ENCODE measurements at places on chromosomes 5 and 9.

DNA sequence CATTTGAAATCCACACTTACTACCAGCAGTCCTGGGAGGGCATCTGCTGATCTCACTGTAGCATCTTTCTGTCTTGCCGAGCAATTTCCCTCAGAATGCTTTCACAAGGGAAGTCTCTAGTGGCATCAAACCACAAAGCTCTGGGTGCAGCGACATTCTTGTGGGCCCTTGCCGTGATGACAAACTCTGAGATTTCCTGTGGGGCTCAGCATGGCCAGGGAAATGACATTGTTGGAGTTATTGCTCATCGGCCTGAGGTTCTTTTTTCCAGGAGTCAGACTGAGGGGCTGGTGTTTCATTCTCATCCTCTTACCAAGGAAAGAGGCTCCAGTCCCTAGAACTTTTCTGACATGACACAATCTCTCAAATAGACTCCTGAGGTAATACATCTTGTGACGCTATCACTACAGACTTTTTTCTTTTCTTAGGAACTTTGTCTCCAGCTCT lies 51.4 kb downstream of the PFDN1 start:
- DNase-seq = no peak

GRCh38 chr9:124329206-124329792 lies 71.5 kb downstream of the NEK6 start:
- no peak for DNase-seq

DNA sequence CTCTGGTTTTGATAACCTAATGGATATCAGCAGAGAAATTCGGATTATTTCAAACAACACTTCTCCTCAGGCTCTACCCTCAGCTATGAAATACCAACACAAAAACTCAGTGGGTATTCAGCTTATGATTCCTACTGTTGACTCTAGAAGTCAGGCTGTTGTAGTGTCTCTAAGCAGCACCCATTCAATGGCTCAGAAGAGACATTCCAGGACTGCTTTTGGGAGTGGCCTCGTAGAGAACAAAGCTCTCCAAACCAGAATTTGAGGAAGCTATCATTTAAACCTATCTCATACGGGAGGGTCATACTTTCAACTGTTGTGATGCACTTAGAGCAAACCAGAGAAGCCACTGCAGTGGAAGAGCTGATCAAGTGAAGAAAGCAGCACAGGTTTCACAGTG lies 34.1 kb downstream of the ETF1 start:
- DNase-seq = no peak

GRCh38 chr9:4235871-4236804 lies 63.7 kb downstream of the GLIS3 start:
- no peak for DNase-seq

DNA sequence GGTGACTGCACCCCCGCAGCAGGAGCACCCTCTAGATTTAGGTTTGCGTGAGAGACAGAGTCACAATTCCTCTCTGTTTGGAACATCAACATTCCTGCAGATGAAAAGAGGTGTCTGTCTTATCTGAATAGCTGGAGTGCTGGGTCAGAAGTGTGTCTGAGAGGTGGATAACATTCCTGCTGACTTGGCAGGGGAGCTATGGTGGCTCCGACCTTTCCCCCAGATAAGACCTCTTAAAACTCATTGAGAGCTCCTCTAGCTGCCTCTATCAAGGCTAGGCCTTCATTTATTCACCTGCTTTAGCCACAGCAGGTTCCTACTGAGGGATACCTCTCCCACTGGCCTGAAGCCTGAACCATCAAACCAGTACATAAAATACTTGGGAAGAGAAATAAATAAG lies 615.5 kb downstream of the LRRC70 start:
- DNase-seq = no peak

DNA sequence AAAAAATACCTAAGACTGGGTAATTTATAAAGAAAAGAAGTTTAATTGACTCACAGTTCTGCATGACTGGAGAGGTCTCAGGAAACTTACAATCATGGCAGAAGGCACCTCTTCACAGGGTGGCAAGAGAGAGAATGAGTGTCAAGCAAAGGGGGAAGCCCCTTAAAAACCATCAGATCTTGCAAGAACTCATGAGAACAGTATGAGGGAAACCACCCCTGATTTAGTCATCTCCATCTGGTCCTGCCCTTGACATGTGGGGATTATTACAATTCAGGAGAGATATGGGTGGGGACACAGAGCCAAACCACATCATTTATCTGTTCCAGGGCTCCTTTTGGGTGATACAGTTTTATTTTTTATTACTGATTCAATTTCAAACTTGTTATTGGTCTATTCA lies 23.2 kb upstream of the ADAMTS16 start:
- DNase-seq = no peak

- no peak for DNase-seq
Measured at GRCh38 chr5:117013280-117013877, 438.8 kb upstream of the SEMA6A start.

- DNase-seq = no peak
Measured at GRCh38 chr5:145292278-145292677, 542.9 kb downstream of the PRELID2 start.

GRCh38 chr5:127441799-127442484 lies 75.5 kb upstream of the PRRC1 start:
- DNase-seq = no peak

GRCh38 chr5:90843443-90843842 lies 284.8 kb downstream of the ADGRV1 start:
- no peak for DNase-seq

- DNase-seq = no peak
Measured at GRCh38 chr5:115461093-115461492, 83.5 kb downstream of the FEM1C start.

DNA sequence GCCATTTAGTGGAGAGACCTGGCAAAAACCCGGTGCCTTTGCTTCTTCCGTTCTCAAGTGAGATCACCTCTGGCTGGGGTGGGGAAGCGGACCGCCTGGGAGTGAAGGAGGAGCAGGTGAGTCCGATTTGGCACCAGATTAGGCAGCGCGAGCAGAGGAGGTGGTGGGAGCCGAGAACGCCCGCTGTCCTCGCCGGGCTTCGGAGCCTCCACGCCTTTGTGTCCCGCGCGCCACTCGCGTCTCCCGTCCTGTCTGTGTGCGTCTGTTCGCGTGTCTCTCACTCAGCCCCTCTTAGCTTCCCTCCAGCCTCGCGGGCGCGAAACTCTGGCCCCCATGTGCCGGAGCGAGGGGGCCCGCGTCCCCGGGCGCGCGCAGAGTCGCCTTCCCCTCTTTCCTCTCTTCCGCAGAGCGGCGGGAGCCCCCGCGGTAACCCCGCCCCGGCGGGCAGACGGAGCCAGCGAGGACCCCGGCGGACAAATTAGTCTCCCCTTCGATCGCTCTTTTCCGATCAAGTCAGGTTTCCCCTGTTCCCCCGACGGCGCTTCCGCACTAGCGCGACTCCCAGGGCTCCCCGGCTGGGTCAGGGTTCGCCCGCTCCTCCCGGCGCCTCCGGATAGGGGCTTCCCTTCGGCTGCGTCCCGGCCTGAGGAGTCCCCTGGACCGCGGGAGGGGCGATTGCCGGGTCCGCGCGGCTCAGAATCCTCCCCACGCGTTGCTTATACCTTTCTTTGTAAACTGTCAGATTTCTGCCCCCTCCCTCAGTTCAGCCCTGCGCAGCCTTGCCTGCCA lies 7.1 kb downstream of the POU4F3 start:
- no peak for DNase-seq

GRCh38 chr9:104572612-104573011 lies 3.6 kb downstream of the OR13C8 start:
- DNase-seq = no peak

DNA sequence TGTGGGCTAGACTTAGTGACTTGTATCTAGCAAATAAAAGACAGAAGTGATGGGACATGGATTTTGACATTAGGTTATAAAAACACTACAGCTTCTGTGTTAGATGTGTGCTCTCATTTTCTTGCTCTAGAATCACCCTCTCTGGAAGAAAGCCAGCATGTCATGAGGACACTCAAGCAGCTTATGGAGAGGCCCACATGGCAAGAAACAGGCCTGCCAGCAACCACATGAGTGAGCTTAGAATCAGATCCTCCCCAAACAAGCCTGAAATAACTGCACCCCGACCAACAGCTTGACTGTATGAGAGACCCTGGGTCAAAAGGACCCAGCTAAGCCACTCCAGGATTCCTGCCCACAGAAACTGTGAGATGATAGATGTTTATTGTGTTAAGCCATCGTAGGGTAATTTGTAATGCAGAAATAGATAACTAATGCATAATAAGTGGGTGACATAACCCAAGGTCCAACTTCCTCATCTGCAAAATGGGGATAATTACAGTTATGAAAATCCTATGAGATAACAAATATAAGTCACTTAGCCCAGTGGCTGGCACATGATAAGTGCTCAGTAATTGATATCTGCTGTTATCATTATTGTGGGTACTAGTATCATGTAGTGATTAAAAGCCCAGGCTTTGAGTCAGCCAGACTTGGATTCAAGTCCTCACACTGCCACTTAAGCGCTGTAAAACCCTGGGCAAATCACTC lies 86.5 kb downstream of the KLHL3 start:
- DNase-seq = no peak

DNA sequence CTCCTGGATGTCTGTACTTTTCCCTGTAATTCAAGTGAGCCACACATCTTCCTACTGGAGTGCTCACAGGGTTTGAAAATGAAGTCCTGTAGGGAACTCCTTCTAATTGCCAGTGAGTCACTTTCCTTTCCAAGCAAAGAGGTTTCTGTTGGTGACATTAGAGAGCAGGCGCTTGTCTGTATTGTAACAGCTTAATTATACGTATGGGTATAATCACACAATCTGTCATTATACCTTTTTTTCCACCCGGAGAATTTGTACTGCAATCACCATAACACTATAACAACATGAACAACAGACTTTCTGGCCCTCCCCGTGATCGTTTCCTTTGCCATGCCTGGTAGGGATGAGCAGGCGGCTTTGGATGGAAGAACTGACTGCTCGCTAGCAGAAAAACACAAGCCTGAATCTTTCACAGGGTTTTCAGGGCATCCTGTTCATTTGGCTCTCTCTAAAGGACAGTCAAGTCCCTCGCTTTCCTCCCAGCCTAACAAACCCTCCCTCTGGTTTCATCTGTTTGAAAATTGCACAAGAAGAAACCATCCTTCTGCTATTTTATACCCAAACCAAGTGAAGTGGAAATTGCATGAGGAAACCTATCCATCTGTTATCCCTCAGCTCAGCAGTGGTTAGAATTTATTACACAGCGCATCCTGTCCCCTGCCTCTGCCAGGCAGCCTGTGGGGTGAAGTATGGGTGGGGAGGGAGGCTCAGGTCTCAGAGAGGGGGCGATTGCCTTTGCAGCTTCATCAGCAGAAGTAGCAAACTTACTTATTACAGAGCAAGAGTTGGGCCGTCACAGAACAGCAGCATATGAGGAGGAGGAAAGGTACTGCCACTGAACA lies 307.0 kb upstream of the TLE4 start:
- no peak for DNase-seq

DNA sequence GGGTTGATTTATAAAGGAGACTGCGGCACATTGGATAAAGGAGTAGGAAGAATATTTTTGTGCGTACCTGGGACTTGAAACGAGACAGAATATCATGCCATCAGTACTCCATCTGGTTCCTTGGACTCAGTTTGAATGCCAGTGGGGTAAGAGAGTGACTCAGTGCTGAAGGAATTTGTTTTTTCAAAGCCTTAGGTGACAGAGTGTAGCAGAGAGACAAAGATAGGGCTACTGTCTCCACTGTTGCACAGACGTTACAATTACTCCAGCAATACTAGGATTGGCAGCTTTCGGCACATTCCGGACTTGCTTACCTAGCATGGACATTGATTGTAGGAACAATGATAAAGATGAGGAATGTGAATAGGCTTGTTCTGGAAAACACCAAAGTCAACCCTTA lies 250.7 kb downstream of the KCTD16 start:
- no peak for DNase-seq

GRCh38 chr5:157063776-157064430 lies 5.0 kb upstream of the HAVCR1 start:
- DNase-seq = no peak

GRCh38 chr5:170986598-170986997 lies 124.8 kb downstream of the RANBP17 start:
- no peak for DNase-seq

DNA sequence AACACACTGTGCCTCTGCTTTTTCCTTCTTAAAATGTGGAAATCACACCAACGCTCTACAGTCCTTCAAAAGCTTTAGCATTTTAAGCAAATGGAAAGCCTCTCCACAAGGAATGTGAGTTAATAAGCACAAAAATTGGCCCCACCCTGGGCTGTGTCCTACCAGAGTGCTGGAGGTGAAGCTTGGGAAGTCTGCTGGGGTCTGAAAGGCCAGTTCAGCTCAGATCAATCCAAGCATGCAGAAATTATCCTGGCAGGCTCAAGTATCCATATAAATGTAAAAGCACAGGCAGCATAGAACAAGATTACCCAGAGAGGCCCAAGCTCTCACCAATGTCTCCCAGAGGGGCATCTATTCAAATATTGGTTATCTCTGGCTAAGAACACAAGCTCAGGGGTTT lies 98.5 kb downstream of the ESM1 start:
- no peak for DNase-seq

- DNase-seq = no peak
Measured at GRCh38 chr5:42301349-42301748, 121.9 kb upstream of the GHR start.

DNA sequence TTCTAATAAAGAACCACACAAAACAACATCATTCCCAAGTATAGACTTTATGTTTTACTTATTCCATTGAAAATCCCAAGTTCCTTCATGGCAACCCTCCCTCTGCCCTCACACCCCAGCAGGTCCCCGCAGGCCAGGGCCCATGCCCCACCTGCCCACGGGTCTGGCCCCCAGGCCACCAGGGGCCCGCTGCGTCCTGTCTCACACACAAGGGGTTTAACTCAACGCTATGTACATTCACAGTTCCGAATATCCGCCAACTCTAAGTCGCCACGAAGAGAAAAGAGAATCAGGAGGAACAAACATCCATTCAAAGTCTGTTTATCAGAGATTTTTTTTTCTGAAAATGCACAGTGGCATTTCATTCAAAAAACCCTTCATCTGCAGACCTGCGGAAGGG lies 16.2 kb upstream of the SLC6A3 start:
- DNase-seq = no peak

- no peak for DNase-seq
Measured at GRCh38 chr9:121169094-121169601, 32.5 kb downstream of the RAB14 start.

DNA sequence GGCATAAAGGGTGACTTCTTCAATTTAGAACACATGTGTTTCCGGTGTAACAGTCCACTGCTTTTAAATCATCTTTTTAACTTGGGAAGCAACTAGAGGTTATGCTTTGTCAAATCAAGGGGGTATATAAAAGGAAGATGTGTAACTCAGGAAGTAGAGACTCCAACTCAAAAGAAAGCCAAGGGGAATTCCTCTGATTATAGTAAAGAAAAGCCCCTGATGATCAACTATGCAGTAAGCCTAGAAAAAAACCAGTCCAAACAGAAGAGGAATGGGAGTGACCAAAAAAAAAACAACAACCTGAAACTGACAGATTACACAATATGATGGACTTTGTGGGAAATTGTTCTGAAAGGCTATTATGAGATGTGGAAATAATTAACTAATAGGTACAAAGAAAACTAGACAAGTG lies 90.3 kb downstream of the AK8 start:
- DNase-seq = no peak

DNA sequence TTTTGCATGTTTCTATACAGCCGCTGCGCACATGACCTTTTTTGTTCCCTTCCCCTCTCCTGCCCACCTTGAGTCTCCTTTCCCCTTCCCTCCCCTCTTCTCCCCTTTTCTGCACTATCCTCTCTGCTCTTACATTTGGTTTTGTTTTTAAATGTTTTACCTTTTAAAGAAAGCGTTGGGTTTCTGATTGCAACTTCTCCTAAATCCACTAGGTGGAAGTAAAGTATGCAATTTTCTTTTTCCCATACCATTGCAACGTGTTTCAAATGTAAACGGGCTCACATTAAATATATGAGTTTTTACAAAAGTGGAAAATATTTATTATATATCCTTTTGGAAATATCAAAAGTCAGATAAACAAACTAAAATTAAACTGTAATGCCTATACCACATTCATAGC lies 500.9 kb downstream of the DIRAS2 start:
- DNase-seq = no peak
